ENCODE measurements at places on chromosomes 5 and 9.

- no peak for DNase-seq
These were observed 41.6 kb upstream of the FST start for GRCh38 chr5:53438486-53439472.

DNA sequence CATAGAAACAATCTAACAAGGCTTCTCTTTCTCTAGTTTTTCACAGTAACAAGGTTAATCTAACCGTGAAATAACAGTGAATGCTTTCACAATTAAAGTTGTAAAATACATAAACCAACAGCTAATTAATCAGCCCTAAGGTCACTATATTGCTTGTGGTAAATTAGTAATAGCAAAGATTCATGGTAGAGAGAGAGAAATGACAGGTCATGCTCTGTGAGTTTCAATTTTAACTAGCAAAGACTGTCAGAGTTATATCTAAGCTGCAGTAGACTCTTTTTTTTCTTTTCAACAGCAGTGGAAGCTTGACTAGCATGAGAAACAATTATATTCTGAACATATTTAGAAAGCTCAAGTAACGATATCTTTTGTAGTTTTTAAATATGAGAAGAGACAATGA is 1068.0 kb downstream of the MAT2B start:
- DNase-seq: no peak

- no peak for DNase-seq
These were observed 42.8 kb upstream of the PARP8 start for GRCh38 chr5:50623666-50624065.

GRCh38 chr5:38871790-38872551 is 26.2 kb downstream of the OSMR start:
- DNase-seq: no peak

DNA sequence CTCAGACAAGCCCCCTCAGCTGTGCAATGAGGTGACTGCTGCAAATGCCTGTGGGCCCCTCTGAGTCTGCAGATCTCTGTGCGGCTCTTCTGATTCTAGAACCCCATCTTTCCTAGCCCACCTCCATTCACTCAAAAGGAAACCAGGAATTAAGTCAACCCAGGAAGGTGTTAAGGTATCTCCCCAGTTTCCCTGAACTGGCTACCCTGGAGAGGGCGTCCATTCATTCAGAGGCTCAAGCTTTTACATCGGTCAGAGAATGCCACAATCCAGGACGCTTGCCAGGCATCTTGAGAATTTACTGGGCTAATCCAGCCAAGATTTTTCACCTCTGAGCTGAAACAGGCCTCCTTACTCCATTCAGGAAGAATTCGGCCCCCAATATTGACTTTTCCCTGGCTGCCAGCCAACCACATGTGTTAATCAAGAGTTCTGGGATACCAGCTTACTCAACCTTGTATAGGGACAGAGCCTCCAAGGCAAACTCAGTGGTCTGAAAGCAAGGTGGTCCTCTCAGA is 889 bp upstream of the ADAMTS12 start:
- DNase-seq: no peak

Measured in amygdala (tissue), 56 donors.